Transverse colon (tissue), 4 donors: ENCODE measurements at places on chromosomes 2 and 18. TPM values are rescaled to one million over a fixed set of nuclear protein-coding genes. Genes with fewer than 3 reads are reported as not detected.

GRCh38 chr2:122077771-122078170, 322.3 kb downstream of the TSN start:
- no peak for DNase-seq

Gene EPAS1
- 123 TPM for total RNA-seq

Gene SNED1
- total RNA-seq, result 49.6 TPM

- no peak for DNase-seq
These were observed 146.1 kb upstream of the PID1 start for GRCh38 chr2:229417176-229417575.

GRCh38 chr18:48800466-48800865, 150.3 kb downstream of the SMAD7 start:
- peak; percentile 4 for DNase-seq

Gene PTPN4
- total RNA-seq, result 19.8 TPM

DNA sequence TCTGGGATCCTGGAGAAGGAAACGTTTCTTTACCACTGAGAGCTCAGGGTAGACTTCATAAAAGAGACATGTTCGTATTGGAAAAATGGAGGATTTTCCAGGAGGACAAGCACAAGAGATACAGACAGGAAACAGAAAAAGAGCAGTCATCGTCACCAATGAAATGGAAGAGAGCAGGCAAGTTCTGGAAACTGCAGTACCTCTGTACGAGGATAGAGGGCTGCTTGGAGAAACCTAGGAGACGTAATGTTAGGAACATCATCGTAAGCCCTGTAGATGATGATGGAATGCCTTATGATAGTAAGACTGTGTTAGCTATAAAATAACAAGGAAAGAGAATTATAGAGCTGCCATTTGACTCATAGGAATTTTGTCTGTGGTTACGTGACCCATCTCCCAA, 121.1 kb upstream of the KLHL14 start:
- DNase-seq, result no peak

DNA sequence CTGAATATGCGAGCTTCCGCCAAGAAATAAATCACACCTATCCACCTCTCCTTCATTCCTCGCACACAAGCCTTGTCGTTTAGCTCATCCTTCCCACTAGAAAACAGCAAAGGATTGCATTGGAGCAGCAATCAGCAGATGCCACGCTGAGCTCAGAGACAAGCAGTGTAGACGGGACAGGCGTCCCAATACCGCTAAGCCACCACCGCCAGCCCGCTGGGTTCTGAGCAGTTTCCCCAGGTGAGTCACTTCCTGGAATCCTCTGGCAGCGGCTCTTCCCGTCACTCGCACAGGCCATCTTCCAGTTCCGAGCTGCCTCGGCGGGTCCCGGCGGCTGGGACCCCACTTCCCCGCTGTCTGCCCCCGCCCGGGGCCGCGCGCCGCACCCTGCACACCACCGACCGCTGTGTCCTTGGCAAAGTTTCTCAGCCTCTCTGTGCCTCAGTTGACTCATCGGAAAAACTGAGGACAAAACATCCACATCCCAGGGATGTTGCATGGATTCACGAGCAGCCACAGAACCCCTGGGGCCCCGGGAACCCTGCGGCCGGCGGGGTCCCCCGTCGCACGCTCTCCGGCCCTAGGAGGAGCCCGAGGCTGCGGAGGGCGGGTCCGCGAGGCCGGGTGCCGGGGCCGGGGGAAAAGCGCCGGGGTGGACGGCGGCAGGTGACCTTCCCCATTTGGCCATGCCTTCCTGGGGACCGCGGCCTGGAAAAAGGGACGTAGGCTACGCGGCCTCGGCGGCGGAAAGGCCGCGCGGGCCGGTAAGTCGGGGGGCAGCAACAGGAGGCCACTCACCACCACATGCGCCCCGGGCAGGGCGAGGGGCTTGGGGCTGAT, 573 bp downstream of the KDSR start:
- DNase-seq, result peak; percentile 77

- DNase-seq, result peak; percentile 67
These were observed 21.3 kb downstream of the ITGA6 start for GRCh38 chr2:172448544-172449267.

GRCh38 chr2:59968441-59968840, 585.0 kb downstream of the BCL11A start:
- no peak for DNase-seq

GRCh38 chr2:120826716-120827410, 91.2 kb downstream of the GLI2 start:
- no peak for DNase-seq

- no peak for DNase-seq
These were observed 778 bp downstream of the BBS5 start for GRCh38 chr2:169480079-169480465.

Gene GPR75
- 2.5 TPM for total RNA-seq

DNA sequence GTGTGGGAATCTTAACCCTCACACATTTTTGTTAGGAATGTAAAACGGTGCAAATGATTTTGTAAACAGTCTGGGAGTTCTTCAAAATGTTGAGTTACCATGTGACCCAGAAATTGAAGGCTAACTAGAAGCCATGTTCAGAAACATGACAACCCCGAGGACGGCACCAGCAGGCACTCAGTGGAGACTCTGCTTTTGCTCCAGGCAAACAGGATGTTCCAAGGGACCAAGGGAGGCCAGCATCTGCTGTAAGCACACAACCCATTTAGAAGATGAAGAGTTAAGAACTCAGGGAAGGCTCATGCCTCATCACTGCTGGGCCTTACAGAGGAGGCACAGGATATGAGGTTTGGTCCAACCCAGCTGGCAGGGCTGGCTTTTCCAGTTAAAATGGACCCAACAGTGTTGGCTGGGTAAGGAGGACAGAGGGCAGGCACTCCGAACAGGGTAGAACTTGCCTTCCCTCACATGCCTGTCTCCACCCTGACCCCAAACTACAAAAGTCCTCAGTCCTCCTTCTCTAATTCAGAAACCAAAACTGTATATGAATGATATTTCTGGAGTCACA, 23.6 kb downstream of the PARD6G start:
- DNase-seq, result no peak

- no peak for DNase-seq
These were observed 524.2 kb downstream of the TRIB2 start for GRCh38 chr2:13240789-13241487.

DNA sequence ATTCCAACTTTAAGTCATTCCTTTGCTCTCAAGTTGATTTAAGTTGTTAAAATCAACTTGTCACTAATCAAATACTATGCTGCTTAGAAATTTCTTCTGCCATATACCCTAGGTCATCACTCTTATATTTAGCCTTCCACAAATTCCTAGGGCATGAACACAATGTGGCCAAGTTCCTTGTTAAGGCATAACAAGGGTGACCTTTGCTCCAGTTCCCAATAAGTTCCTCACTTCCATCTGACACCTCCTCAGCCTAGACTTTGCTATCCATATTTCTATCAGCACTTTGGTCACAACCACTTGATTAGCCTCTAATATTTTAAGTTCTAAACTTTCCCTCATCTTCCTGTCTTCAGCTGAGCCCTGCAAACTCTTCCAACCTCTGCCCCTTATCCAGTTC, 9.9 kb upstream of the TMEM37 start:
- DNase-seq, result no peak

Gene GATA6
- total RNA-seq, result 223 TPM

Gene FNDC4
- total RNA-seq, result 2.9 TPM

GRCh38 chr2:237715459-237715947, 83.1 kb upstream of the RBM44 start:
- DNase-seq, result peak; percentile 70

GRCh38 chr18:62802523-62802922, 87.2 kb downstream of the PHLPP1 start:
- DNase-seq, result no peak

DNA sequence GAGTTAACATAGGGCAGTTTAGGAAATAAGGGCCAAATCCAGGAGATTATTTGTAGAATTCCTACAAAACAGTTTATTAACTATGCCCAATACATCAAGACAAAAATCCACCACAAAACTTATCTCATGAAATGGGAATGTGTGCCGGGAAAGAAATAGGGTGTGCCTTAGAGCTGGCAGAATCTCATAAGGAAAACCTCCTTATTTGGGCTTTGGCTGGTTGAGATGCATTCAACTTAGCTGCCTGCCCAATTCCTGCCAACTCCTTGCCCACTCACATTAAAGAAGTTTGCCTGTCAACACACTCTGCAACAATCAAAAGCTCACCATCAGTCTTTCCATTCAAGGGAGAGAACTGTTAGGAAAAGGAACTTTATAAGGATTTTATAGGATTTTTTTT, 500.6 kb downstream of the SATB2 start:
- no peak for DNase-seq

Gene CD8B2
- not detected for total RNA-seq

- DNase-seq, result peak; percentile 38
These were observed 574 bp upstream of the NCL start for GRCh38 chr2:231464576-231465540.

GRCh38 chr2:219294356-219295351, 14.5 kb downstream of the PTPRN start:
- peak; percentile 91 for DNase-seq

Gene ADCYAP1
- not detected for total RNA-seq

GRCh38 chr2:7758073-7758759, 841.0 kb downstream of the RNF144A start:
- DNase-seq, result no peak
